NCI-H2029 (cell line): ENCODE measurements at places on chromosomes 11 and 22.
A peak's percentile ranks its signal among the peaks of the same experiment; 100 is the strongest.

DNA sequence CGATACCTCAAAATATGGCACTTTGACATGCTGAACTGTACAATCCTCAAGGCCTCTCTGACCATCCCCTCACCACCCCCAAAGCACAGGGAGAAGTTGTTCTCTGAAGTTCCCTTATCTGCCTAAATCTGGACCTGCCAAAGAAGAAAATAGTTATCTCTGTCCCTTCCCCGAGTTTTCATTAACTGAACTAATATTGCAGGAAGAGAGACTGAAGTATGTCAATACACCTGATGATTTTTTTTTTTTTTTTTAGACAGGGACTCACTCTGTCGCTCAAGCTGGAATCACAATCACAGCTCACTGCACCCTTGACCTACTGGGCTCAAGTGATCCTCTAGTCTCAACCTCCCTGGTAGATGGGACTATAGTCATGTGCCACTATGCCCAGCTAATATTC lies 75.0 kb downstream of the SIK3 start:
- no peak for DNase-seq

DNA sequence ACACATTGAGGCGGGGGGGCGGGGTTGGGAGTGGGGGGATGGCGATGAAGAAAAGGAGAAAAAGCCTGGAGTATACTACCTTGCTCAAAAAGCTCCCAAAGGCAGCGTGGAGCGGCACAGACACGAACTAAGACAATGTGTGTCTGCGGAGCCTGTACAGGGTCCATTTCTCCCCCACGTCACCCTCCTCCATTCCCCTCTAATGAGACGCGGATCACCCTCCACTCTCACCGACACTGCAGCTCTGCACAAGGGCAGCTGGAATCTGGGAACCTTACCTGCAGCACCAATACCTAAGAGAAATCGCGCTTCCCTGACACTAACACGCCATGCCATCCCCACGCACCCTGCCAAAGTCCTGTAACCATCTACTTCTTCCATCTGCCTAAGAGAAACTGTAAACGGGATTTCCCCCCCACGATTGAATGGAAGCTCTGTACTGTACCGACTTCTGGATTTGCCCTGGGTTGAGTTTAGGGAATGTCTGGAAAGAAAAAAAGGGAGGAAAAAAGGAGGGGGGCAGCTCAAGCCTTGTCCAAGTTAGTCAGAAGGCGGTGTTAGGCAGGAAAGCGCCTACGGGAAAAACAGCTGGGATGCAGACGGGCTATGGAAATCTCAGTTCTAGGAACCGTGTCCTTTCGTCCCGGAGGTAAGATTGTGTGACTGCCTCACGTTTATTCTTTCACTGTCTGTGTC lies 125.7 kb upstream of the C11orf58 start:
- no peak for DNase-seq

GRCh38 chr11:34192481-34193401 lies 87.3 kb downstream of the NAT10 start:
- DNase-seq: no peak

DNA sequence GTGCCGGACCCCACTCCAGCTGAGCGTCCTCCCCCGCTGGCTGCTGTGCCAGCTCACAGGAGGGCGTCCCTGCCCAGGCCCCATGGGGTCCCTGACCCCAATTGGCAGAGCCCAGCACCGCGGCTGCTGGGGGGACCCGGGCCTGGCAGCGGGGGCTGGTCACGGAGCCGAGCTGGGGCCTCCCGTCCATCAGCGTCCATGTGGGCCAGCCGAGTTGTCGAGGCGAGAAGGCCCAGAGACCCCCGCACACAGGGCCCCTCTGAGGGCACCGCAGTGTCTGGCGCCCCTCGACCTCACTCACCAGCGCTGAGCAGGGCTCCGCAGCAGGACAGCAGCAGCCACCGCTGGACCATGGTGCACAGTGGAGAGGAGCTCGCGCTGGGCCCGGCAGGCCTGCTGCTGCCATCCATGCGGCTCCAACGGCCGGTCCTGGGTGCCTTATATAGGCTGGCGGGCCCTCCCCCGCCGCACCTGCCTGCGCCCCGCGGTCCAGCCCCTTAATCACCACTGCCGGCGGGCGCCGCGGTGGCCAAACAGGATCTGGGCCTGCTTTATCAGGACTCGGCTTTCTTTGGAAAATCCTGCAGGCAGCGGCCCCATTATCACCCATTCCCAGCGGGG lies at the start of gene MUC6:
TSS of gene MUC6 (minus strand) at position 416 of the 621 bp plus-strand sequence. CDS start at position 353, 63 bp downstream.
- no peak for DNase-seq

GRCh38 chr11:57391111-57391510 lies 661 bp upstream of the PRG2 start:
- DNase-seq: no peak

DNA sequence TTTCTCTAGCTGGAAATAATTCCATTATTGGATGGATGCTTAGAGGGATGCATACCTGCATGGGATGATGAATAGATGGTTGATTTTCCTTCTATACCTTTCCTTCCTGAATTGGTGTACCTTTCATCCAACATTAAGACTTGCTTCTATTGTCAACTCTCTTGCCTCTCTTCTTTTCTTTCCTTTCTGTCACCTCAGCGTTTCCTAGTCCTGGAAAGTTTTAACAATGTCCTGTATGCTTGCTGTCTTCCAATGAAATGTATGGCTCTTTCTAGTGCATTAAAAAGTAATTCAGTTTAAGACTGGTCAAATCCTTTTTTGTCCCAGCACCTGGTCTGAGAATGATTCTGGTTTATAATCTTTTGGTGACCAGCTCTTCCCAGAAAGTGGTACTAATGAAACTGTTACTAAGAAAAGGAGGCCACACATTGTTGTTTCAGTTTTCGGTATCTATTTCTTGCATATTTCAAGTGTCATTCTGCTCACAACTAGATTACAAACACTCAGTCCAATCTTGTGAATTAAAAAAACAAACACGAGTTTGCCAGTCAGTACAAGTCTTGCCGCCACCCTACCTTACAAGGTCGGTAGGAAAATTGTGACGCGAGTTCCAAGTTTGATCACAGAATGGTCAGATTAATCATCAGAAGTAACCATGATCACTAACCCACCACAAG lies 8.0 kb downstream of the POU2AF1 start:
- DNase-seq: no peak

DNA sequence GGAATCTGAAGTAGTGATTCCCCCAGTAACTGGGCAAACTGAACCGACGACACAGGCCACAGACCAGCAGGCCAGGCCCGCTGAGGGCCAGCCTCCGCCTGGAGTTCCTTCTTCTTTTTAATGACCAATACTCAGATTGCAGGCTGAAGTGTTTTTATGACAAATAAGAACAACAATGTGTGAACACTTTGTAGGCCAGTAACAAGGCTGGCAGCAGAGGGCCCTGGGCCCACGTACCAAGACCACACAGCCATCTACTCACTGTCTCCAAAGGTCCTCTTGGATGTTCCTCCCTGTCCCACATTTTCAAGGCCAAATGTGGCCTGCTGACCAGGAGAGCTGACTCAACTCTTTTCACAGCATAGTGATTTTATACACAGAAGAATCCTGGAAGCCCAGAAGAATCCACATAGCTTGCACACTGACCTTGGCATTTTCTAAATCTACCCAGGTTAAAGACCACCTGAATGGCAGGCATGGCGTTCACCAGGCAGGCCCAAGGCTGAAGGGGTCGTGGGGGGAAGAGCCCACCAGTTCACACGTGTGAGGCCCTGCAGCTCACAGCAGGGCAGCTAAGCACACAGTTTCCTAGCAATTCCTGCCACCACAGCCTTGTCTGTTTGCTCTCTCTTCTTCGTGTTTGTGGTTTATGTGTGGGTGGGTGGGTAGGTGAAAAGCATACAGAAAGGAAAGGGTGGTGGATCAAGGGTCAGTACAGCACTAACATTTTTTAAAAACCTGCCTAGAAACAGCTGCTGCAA lies 13.3 kb downstream of the SMCO4 start:
- DNase-seq: peak; percentile 56

DNA sequence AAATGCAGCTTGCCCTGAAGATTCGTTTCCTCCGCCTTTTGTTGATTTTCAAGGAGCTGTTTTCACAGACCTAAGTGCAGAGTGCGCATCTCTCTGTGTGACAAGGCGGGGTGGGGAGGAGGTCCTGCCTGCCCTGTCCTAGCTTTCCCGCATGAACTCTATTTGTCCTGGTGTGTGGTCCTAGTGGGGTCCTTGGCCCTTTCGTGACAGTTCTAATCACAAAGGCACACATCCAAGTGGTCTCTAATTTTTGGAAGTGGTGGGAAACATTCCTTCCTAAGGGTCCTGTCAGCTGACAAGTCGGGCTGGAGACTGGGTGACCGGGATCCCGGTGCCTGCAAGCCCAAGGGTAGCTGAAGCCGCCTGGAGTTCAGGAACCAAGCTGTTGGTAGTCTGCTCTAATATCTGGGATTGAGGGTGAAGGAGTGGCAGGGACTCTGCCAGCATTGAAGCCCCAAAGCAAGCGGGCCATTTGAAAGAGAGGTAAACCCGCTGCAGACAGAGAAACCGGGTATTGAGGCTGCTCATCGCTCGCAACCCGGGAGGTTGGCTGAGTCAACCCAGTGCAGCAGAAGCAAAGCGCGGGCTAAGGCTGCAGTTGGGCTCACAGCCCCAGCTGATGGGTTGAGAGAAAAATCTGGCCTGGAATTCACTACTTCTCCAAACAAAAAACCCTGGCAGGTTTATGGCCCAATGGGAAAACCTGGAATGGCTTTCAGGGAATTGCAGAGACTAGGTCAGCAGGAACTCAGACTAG lies 28.1 kb upstream of the FBXO3 start:
- DNase-seq: peak; percentile 68

DNA sequence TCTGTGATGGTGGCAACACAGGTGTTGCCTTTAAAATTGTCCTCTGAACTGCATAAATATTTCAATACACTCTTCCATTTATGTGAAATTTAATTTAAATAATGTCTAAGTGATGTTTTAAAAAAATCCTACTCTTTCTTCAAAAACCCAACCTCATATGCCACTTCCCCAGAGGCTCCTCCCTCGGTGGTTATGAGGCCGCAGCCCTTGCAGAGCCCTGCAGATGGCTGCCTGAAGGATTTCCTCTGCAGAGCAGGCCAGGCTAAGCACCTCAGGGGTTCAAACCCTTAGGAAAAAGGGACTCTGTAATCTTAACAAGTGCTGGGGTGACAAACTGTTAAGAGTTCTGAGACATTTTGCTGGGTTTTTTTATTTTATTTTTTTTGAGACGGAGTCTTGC lies 25.2 kb downstream of the MORC2 start:
- no peak for DNase-seq

- no peak for DNase-seq
These were observed 458.8 kb upstream of the CNTN5 start for GRCh38 chr11:98561877-98562395.

DNA sequence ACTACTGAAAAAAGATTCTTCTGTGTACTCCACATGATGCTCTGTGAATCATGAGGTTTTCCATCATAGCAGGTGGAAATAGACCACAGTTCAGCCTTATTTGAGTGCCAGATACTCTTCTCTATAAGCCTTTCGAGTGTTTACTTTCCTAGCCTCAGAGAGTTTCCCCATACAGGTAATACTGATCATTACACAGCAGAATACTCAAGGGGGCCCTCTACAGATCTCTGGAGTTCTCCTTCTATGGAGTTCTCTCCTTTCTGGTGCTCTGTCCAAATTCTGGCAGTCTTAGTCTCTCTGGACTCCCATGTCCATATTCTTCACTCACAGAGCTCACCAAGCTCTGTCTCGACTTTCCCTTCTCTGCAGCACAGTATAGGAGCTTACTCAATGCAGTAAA lies 175.7 kb upstream of the CARD18 start:
- DNase-seq: peak; percentile 79

GRCh38 chr11:106480581-106481190 lies 403.2 kb downstream of the AASDHPPT start:
- DNase-seq: no peak

DNA sequence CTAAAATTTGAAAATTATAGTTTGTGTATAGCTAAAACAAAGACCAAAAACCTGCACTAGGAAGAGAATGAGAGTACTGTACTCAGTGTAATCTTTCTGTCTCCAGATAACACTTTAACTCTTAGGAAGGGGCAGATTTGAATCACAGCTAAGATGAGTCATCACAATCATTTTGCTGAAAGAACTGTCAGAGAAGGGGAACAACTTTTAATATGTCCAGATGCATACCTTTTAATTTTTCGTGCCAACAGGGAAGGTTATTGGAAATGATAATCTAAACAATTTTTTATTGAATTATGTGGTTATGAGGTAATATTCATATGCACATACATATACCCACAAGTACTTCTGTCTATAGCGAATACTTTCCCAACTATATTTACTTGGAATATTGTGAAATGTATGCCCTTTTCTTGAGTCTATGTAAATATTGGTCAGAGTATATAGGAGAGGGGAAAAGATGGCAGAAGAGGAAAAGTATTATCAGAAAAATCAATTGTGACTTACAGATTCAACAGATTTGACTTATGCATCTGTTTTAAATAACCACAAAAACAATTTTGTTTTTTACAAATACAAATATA lies 51.1 kb upstream of the MUC15 start:
- DNase-seq: no peak

GRCh38 chr11:55719608-55720160 lies 53.6 kb upstream of the OR5D13 start:
- no peak for DNase-seq

GRCh38 chr11:61158691-61159381 lies 2.4 kb downstream of the VPS37C start:
- DNase-seq: peak; percentile 75

DNA sequence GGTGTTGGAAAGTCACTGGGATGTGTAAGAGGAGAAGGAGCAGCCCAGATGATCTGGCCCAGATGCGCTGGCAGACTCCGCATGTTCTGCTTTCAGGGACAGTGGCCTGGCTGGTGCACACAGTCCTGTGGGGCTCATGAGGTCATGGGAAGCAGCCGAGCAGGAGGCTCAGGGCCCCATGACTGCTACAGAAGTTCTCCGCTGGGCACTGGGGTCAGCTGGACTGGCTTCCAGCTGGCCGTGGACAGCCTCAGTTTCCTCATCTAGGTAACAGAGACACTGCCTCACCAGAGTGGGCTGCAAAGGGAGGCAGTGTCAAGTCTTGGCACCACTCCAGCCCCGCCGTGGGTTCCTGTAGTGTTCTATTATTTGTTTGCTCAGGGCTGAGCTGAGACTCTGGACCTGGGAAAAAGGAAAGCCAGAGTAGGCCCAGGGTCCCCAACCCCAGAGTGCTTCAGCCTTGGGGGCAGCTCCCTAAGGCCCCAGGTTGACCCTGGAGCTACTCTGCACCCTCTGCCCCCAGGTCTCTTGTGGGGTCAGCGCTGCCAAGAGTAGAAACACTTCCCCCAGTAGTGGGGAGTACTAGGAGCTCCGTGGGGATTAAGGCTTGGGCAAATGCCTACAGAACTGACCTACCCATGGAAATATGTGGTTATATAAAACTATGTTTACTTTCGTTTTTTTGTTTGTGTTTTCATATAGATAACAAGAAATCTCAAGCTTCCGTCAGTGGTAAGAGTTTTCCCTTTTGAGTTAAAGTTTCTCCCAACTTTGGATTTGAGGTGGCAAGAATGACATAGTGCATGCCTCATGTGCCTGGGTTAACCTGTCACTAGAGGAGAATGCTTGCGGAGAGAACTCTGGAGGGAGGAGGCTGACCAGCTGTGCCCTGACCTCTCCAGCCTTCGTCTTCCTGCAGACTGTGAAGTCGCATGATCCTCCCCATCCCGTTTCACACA lies 45.3 kb downstream of the MED15 start:
- DNase-seq: no peak

- no peak for DNase-seq
These were observed 20.7 kb upstream of the PISD start for GRCh38 chr22:31682751-31683150.
